Left ventricle myocardium superior (tissue), 1 donor: ENCODE measurements at places on chromosomes 12 and 14. TPM values are rescaled to one million over a fixed set of nuclear protein-coding genes. Genes with fewer than 3 reads are reported as not detected.

DNA sequence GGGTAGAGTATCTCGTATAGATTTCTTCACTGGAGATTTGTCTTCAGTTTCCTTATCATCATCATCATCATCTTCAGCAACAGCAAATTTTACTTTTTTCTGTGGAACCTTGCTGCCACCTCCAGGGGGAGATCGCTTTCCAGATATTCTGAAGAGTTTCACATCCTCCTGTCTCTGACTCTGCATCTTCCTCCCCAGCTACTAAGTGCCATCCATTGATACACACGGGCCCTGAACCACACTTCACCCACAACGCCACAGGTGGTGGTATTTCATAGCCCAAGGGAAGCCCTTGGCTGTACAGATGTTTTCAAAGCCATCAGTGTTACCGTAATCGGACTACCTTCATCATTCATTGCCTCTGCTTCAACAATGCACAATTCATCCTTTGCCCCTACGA, 82.2 kb downstream of the PPP2R5C start:
- DNase-seq = no peak

DNA sequence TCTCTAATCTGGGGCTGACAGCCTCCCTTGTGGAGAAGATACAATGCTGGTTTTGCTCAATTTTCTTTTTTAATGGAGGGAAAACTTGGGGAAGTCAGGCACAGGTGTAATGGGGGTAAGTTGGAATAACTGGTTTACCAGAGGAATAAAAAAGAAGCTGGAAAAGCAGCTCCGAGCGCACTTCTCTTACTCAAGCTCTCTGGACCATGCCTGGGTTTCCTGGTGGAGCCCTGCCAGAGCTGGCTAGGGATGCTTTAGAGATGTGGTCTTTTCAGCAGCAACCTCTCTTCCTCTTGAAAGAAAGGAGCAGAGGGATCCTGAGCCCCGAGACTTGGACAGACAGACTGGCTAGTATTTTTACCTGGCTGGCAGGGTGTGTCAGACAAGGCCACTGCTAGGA, 3.9 kb upstream of the KCNA5 start:
- no peak for DNase-seq

- DNase-seq = peak; percentile 46
These were observed 76.8 kb downstream of the HSD17B6 start for GRCh38 chr12:56839915-56840325.

GRCh38 chr12:70045036-70045435, 198.2 kb upstream of the CNOT2 start:
- no peak for DNase-seq

CNTN1 gene
- 0.57 TPM for total RNA-seq
